Keratinocyte (primary cell): ENCODE measurements at places on chromosomes 3 and 15. TPM values are rescaled to one million over a fixed set of nuclear protein-coding genes. Genes with fewer than 3 reads are reported as not detected.
A peak's percentile ranks its signal among the peaks of the same experiment; 100 is the strongest.

- peaks cover 8% of the 10 kb centered on the region for H3K36me3 ChIP-seq
- peaks cover 14% of the 10 kb centered on the region for H3K4me1 ChIP-seq
- no peaks in the 10 kb centered on the region for H3K27me3 ChIP-seq
- H3K27ac ChIP-seq: peak overlapping the region; percentile 93
- no peak for DNase-seq
- H3K4me3 ChIP-seq: peak overlapping the region; percentile 94
Observed at GRCh38 chr3:88149101-88149508, 654 bp upstream of the C3orf38 start.

CRABP1 gene
- polyA plus RNA-seq: not detected in 3 replicates

EPHA3 gene
- polyA plus RNA-seq: 0.02 to 0.52 TPM (median 0.13 TPM) in 3 replicates

- peak overlapping the region; percentile 50 for H3K4me3 ChIP-seq
- no peaks in the 10 kb centered on the region for H3K36me3 ChIP-seq
- peaks cover 14% of the 10 kb centered on the region for H3K27me3 ChIP-seq
- no peak for DNase-seq
- H3K4me1 ChIP-seq: no peaks in the 10 kb centered on the region
Observed at GRCh38 chr3:123883701-123884202, 380 bp downstream of the MYLK start.

ZNF662 gene
- 0.57 to 1.4 TPM (median 1.1 TPM) in 3 replicates for polyA plus RNA-seq

DNA sequence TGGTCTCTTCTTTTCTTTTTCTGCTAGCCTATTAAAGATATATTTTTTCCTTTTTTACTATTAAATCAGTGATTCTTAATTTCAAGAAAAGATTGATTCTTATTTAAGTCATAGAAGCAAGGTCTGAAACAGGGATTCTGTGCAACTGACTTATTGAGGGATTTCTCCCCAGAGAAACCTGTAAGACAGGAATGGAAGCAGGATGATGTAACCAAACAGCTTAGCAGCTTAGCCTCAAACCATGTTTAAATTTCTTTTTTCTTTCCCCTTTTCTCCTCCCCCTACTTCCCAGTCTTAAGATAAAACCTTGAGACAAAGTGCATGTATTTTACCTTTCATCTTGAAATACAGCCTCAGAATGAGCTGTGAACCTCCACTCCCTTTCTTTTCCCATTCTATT lies 322.8 kb downstream of the NEK10 start:
- H3K36me3 ChIP-seq: no peaks in the 10 kb centered on the region
- H3K27me3 ChIP-seq: no peaks in the 10 kb centered on the region
- no peak overlapping the region for H3K4me3 ChIP-seq
- H3K27ac ChIP-seq: no peak overlapping the region
- no peak for DNase-seq

- DNase-seq: no peak
- no peak overlapping the region for H3K4me3 ChIP-seq
- no peaks in the 10 kb centered on the region for H3K36me3 ChIP-seq
- H3K27ac ChIP-seq: no peak overlapping the region
Observed at GRCh38 chr3:40237889-40238571, 71.5 kb upstream of the EIF1B start.

- no peak overlapping the region for H3K4me3 ChIP-seq
- H3K27ac ChIP-seq: no peak overlapping the region
- no peaks in the 10 kb centered on the region for H3K4me1 ChIP-seq
- no peak for DNase-seq
Observed at GRCh38 chr3:134885877-134886621, 91.0 kb downstream of the EPHB1 start.

DNA sequence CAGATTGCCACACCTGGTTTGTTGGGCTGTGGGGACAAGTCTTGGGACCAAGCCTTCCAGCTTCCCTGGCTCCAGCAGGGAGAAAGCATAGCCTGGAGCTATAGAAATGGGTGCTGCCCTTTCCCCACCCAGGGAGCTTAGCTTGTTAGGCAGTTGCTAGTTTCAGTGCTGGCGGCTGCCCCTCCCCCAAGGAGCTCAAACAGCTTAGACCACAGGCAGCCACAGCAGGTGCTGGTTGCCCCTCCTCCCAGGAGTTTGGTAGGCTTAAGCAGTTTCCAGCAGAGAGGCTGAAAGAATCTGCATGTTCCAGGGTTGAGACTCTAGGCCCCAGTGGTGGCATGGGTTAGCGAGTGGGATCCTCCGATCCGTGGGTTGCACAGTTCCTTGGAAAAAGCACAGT lies 889.7 kb downstream of the IGSF11 start:
- H3K27me3 ChIP-seq: no peaks in the 10 kb centered on the region
- no peak overlapping the region for H3K4me3 ChIP-seq
- no peaks in the 10 kb centered on the region for H3K36me3 ChIP-seq
- no peak for DNase-seq
- H3K4me1 ChIP-seq: no peaks in the 10 kb centered on the region

TRPM1 gene
- polyA plus RNA-seq: 0.17 to 0.18 TPM in 2 of 3 replicates, not detected in the other

- H3K4me1 ChIP-seq: no peaks in the 10 kb centered on the region
- no peak overlapping the region for H3K27ac ChIP-seq
- H3K4me3 ChIP-seq: no peak overlapping the region
Observed at GRCh38 chr15:52383100-52383588, 87.5 kb upstream of the MYO5C start.
